Hematopoietic multipotent progenitor cell (in vitro differentiated cells): ENCODE measurements at places on chromosomes 11 and 22.

GRCh38 chr22:36419177-36419911 is 31.6 kb upstream of the MYH9 start:
- no peak for DNase-seq

- no peak for DNase-seq
Observed at GRCh38 chr22:40680819-40681183, 1.5 kb downstream of the MCHR1 start.

- DNase-seq: peak; percentile 45
Observed at GRCh38 chr11:77154381-77155081, 26.5 kb downstream of the MYO7A start.

DNA sequence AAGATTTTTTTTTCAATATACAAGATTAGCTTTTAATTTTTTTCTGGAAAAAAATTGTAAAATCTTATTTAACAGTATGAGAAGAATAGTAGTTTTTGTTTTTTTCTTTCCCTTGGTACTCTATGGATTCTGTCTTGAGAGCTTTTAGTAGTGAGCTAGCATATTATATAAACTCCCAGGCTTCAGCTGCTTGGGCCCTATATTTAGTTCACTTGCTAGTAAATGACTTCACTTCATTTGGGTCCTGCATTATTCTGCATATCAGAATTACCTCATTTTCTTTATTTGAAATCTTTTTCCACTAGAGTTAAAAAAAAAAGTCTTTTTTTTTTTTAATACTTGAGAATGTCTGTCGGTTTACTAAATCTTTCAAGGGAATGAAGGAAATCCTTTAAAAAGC is 33.1 kb downstream of the HIPK3 start:
- no peak for DNase-seq

- DNase-seq: no peak
Observed at GRCh38 chr11:78851878-78852586, 277.4 kb upstream of the NARS2 start.

- no peak for DNase-seq
Observed at GRCh38 chr22:40383905-40384304, 13.5 kb downstream of the SGSM3 start.

- DNase-seq: no peak
Observed at GRCh38 chr22:37827056-37827455, 3.9 kb downstream of the GALR3 start.

- peak; percentile 62 for DNase-seq
Observed at GRCh38 chr11:62081378-62082291, 42.2 kb upstream of the INCENP start.

GRCh38 chr11:77144857-77145428 is 16.9 kb downstream of the MYO7A start:
- DNase-seq: no peak

GRCh38 chr11:128467610-128468041 is 119.7 kb downstream of the ETS1 start:
- DNase-seq: no peak

DNA sequence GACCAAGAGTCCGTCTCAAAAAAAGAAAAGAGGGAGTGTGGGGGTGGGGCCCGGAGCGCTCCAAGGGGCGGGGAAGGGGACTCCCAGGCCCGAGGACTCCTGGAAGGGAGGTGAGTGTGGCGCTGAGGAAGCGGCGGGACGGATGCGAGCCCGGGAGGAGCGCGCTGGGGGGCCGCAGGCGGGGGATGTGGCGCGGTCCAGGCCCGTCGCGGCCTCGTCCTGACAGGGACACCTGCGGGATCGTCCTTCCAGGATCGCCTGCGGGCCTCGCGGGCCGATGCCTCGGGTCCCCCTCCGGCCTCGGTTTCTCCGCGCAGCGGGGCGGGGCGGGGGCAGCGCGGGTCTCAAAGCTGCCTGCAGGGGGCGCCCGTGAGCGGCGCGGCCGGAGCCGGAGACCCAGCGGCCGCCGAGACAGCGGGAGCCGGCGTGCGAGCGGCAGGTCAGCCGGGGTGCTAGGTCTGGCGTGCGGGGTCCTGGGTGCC is 3.8 kb upstream of the ADORA2A start:
- peak; percentile 39 for DNase-seq

GRCh38 chr11:118227865-118228785 is 3.3 kb upstream of the JAML start:
- DNase-seq: no peak
